Mammary epithelial cell (primary cell): ENCODE measurements at places on chromosomes 11 and 22. TPM values are rescaled to one million over a fixed set of nuclear protein-coding genes. Genes with fewer than 3 reads are reported as not detected.

DNA sequence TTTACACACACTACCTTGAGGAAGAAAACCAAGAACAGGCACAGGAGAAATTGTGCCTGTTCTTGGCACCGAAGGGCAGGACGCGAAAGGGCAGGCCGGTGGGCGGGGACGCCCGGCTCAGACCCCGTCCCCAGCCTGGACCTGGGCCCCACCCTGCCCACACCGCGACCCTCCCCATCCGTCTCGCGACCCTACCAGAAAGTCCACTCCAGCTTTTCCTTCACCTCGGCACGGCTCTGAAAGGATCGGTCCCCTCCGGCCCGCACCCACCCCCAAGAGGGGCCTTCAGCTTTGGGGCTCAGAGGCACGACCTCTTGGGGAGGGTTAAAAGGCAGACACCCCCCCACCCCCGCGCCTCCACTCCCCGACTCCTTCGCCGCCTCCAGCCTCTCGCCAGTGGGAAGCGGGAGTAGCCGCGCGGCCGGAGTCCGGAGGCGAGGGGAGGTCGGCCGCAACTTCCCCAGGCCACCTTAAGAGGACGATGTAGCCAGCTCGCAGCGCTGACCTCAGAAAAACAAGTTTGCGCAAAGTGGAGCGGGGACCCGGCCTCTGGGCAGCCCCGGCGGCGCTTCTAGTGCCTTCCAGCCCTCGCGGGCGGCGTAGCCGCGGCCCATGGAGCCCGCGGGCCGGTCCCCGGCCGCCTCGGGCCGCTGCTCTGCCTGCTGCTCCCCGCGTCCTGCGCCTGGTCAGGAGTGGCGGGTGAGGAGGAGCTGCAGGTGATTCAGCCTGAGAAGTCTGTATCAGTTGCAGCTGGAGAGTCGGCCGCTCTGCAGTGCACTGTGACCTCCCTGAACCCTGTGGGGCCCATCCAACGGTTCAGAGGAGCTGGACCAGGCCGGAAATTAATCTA is 4.4 kb downstream of the SEC14L6 start:
- DNase-seq: no peak

DNA sequence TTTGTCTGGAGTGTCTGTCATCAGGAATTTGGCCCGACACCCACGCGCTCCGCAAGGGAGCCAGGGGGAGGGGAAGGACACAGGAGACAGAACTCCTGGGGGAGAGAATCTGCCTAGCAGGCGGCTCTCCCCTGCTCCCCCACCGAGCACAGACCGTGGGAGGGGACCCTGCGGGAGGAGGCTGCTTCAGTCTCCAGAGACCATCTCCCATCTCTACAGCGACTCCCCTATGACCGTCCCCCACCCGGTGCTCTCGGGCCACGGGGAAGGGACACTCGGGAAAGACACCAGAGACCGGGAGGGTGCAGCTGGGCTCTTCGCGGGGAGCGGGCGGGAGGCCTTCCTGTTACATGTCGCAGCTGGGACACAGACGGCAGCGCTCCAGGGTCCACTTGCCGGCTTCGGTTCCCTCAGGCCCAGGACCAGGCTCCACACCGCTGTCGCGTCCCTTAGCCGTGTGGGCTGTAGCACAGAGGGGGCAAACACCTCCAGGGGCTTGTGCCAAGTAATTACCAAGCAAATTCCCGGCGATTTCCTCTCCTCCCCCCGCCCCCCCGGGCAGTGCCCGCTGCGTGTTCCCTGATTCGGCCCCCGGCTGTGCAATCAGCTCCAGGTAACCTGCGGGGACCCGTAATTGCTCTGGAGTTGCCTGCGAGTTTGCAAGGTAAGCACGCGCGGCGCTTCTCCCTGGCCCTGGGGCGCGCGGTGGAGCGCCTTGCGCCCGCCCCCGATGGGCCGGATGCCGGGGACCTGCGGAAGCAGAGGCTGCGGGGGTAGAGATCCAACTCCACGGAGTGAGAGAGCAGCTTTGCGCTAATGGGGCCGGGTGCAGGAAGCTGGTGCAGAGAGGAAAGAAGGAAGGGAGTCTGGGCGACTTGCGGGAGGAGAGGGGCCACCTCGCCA is 155.1 kb upstream of the CADM1 start:
- peak; percentile 25 for DNase-seq

GRCh38 chr22:29154364-29155048 is 51.2 kb upstream of the EMID1 start:
- DNase-seq: peak; percentile 37

DNA sequence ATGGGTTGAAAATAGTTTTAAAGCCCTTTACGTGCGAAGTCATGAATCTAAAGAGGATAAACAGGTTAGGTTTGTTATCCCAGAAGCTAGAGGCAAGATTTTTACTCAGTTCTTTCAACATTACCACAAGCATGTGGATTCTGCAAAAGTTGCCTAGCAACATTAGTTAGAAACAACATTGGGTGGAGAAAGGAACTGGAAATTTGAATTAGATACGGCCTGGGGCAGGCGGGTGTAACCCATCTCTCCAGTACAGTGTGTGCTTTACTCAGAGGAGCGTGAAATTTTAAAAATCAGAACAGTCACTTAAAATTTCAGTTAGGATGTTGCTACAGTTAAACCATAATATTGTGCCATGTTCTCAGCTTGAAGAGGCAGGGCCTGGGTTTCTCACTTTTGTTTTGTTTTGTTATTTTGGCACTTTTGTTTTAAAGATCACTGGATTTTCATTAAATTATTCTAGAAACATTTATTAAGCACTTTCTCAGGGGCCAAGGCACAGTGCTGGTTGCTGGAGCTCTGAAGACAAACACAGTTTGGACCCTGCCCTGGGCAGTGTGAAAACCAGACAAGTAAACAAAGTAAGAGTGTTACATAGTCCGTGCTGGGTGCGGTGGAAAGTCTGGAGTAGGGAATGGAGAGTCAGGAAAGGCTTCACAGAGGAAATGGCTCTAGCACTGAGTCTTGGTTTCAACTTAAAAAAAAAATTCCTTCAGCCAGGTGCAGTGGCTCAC is 4.4 kb upstream of the WEE1 start:
- DNase-seq: peak; percentile 99

GRCh38 chr11:125957618-125958332 is 11.9 kb downstream of the VSIG10L2 start:
- DNase-seq: no peak

GRCh38 chr11:70590356-70590991 is 192.1 kb downstream of the CTTN start:
- no peak for DNase-seq

DNA sequence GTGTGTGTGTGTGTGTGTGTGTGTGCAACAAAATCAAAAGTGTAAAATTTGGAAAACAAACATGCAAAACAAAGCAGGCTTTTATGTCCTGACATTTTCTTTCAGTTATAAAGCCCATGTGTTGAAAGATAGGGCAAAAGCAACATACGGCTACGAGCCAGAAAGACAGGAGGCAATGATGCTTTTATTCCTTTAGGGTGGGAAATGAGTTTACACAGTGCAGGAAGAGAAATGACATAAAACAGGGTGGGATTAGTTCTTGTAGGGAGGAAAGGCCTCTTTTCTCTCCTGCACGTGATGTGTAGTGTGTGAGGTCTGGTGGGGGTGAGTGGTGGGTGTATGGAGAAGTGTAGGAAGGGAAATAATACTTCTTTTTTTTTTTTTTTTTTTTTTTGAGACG is 29.4 kb downstream of the IL18 start:
- DNase-seq: no peak

OR52A1 gene
- not detected in 2 replicates for total RNA-seq

OR5AS1 gene
- total RNA-seq: not detected in 2 replicates

KRTAP5-9 gene
- not detected for total RNA-seq

FOLR3 gene
- 39.0 and 153 TPM in 2 replicates for total RNA-seq

PATE4 gene
- not detected in 2 replicates for total RNA-seq
